ENCODE measurements at places on chromosomes 1 and 21.

- no peak for DNase-seq
These were observed 101.3 kb upstream of the ZBTB40 start for GRCh38 chr1:22350171-22350923.

DNA sequence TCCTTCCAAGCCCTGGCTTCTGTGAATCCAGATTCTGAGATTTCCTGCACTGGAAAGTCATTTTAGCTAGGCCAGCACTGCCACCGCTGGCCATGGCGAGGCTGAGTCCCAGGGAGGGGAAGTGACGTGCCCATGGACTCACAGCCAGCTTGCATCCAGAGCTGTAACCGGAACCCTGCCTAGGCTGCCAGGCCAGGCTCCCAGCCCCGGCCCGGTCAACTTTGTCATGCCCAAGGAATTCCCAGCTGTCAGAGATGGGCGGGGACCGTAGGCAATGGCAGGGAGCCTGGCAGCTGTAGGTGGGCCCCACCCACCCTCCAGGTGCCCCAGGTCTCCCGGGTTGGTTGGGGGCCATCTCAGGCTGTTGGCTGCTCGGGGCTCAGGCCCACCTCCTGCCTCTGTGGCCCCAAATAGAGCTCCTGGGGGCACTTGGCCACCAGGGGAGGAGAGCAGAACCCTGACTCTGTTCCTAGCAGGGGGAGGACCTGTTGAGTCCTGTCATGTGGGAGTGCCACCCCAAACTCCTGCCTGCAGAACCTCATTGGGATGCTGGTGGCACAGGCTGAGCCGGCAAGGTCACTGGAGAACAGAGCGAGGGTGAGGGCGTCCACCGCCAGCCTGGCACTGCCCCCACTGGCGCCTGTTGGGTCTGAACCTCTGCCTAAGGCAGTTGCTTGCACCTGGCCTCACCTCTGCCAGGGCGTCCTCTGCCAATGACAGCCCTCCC lies 57.8 kb downstream of the FOXO6 start:
- DNase-seq: no peak

GRCh38 chr1:205445646-205445935 lies 10.3 kb downstream of the BLACAT1 start:
- no peak for DNase-seq

- DNase-seq: no peak
These were observed 15.3 kb downstream of the CFAP74 start for GRCh38 chr1:1988061-1988945.

- no peak for DNase-seq
These were observed 3.6 kb downstream of the TFF1 start for GRCh38 chr21:42362700-42363099.

- peak; percentile 78 for DNase-seq
These were observed 1.3 kb downstream of the PIGV start for GRCh38 chr1:26788836-26789611.

GRCh38 chr1:116817582-116818064 lies 63.4 kb downstream of the CD2 start:
- peak; percentile 80 for DNase-seq

- no peak for DNase-seq
These were observed 14.7 kb upstream of the AQP10 start for GRCh38 chr1:154306151-154306550.

GRCh38 chr1:43659212-43660166 lies 9.5 kb downstream of the KDM4A start:
- DNase-seq: no peak

GRCh38 chr1:234683861-234684632 lies 74.1 kb upstream of the IRF2BP2 start:
- DNase-seq: no peak

DNA sequence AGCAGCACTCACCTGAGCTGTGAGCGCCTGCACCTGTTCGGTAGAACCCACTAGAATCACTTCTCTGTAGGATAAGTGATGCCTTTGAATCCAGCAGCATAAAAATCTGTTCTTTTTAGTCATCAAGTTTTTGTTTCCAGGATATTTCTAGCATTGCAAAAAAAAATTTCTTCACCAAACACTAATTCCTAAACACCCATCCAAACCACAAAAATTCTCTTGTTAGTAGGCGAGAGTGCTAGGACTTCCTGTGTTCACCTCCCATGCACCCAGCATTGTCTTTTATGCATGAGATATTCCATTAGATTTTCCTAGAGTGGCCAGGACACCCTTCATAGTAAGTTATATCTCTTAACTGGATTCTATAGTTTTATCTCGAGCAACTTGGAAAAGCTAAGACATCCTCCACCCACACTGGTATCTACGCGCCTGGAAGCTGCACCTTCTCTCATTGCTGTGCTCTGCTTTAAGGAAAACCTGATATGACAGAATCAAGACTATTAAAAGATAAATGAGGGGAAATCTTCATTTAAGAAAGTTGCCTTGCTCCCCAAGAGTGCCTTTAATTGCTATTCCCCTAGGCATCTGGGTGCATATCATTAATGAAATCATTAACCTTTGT lies 12.3 kb downstream of the SERTAD4 start:
- DNase-seq: no peak

- DNase-seq: no peak
These were observed 50.9 kb downstream of the SLC44A3 start for GRCh38 chr1:94871031-94871430.

DNA sequence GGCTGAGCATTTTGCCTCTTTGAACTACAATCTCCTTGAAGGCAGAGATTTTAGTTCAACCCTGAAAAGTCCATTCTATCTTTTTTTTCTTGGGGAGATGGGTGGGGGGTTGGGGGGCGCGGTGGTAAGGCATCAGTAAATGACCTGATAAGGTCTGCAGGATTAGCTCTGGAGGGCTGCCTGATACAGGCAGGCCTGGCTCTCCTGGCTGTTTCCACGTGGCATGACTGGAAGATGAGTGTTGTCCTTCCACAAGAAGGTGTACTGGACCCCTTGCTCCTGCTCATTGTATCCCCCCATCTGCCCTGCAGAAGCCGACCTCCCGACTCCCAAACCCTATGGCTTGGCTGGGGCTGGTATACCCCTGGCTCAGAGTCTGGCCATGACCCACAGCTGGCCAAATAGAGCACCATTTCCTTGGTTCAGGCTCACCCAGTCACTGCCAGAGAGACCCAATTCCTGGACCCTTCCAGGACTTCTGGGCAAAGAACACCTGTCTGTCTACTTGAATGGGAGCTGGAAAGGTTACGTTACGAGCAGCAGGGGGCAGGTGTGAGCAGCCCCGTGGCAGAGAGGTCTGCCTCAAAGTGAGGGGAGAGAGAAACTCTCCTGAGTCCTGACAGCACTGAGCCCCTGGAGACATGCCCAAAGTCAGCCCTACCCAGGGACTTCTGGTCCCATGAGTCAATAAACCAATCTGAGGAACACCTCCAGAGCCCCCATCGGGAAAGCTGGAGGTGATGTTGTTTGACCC lies 17.0 kb downstream of the DHRS3 start:
- peak; percentile 71 for DNase-seq

GRCh38 chr1:111882986-111883560 lies 106.4 kb downstream of the KCND3 start:
- DNase-seq: no peak

- DNase-seq: no peak
These were observed 1.2 kb downstream of the SARS1 start for GRCh38 chr1:109214695-109215623.

- peak; percentile 62 for DNase-seq
These were observed at the start of gene MARK1 for GRCh38 chr1:220527908-220528678. MARK1 (plus strand) TSS chr1:220528136; CDS start chr1:220528823, 687 bp downstream.

DNA sequence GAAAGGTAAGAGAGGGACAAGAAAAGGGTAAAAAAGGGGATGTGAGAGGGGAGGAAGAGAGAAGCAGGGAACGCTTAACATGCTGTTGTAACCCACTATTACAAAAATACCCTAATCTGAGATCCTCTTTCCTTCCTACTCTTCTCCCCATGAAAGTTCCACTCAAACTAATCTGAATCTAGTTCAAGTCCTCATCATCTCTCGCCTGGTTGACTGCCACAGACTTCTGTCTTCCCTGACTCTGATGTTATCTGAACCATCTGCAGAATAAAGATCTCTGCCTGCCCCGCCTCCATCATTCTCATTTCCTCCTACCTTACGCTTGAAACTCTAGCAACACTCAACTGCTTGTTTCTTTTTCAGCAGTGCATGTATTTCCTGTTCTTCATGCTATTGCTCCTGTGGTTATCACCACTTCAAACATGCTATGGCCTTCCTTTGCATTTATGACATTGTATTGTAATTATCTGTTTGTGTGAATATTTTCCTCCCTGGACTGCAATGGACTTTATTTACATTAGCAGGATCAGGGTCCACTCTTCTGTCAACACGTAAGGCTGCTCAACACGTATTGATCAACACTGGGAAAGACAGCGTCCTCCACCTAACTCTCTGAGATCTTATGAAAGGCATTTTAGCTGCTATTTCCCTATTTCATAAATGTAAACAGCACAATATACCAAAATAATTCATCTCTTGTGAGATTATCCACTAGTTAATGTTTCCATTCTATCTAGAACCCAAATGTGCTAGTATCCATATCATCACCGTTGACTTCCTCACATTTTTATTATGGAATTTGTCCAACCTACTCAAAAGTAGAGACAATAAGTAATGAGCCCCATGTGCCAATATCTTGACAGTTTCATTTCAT lies 215.5 kb upstream of the USP25 start:
- DNase-seq: no peak

DNA sequence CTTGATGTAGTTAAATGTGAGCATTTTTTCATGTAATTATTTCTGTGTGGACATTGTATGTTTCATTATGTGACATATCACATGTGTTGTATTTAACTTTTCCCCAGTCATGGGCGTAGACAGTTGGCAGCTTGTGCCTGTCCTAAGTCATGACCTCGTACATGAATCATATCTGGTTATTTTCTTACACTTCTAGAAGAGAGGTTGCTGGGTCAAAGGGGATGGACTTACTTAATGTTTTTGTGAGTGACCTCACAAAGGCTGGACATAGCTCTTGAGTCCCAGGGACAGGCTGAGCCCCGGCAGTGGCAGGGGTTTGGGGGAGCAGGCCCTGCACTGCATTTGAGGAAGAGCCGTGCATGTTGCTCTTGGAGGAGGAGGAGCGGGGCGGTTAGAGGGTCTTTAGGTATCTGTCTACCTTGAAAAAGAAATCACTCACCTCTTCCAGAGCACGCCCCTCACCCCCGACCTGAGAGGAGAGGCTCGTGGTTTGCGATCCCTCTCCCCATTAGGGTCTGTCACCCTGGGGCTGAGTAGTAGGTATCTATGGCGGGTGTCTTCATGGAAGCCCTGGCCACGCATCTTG lies 16.4 kb downstream of the IFNGR2 start:
- DNase-seq: no peak

- no peak for DNase-seq
These were observed 109.9 kb upstream of the CXADR start for GRCh38 chr21:17402937-17403336.

GRCh38 chr1:197306381-197307062 lies 38.5 kb downstream of the CRB1 start:
- DNase-seq: no peak

DNA sequence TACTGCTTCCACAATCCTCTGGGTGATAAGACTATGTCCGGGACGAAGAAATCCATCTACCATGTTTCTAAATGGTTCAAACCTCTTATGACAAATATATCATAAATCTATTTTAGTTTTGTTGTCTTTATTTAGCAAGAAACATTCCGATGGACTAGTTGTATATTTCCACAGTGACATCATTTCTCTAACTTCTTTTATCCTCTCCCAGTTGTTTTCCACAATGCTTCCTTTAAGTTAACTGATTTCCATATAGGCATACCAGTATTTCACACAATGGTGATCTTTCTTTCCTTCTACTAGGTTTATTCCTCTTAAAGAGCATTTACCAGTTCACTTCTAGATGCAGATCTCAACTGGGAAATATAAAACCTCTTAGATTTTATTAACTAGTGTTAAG lies 44.8 kb downstream of the USP1 start:
- DNase-seq: no peak

GRCh38 chr1:212470059-212470458 lies 37.3 kb downstream of the NENF start:
- DNase-seq: no peak

- no peak for DNase-seq
These were observed 61.2 kb downstream of the CACHD1 start for GRCh38 chr1:64530969-64531692.

GRCh38 chr1:68454534-68454933 lies 4.8 kb upstream of the RPE65 start:
- DNase-seq: no peak

DNA sequence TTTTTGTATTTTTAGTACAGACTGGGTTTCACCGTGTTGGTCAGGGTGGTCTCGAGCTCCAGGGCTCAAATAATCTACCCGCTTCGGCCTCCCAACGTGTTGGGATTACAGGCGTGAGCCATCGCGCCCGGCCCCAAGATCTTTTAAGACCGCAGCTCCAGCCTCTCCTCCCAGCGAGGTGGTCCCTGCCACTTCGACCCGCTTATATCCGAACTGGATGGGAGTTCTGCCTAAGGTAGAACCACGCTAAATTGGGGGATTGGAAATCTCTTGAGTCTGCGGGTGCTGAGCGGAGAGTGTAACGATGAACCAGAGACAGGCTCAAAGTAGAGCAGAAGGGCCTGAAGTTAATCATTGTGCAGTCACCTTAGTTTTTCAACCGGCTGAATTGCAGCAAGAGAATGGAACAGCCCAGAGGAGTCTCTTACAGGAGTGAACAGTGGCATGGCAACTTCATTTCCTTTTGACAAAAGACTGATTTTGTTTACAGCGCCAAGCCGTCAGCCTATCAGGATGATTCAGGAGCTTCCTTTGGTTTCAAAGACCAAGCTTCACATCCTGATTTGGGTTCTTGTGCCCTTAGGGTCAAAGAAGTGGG lies 726 bp upstream of the CYB5R1 start:
- DNase-seq: peak; percentile 18

- no peak for DNase-seq
These were observed 21.6 kb downstream of the C2CD2 start for GRCh38 chr21:41932191-41932575.

DNA sequence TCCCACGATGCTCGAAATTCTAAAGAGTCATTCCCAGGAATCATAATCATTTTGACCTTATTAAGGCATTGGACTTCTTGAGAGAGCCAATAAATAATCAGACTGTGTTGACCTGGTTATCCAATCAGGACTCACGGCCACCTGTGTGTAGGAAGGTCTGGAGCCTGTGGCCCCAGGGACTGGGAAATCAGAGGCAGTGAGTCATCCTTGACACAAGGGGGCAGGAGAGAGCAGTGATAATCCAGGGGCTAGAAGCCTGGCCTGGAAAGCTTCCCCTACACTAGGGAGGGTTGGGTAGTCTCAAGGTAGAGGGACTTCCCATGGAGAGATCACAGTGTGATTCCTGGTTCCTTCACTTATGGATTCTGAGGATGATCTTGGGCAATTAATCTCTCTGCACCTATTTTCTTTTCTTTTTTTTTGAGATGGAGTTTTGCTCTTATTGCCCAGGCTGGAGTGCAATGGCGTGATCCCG lies 4.7 kb downstream of the MR1 start:
- DNase-seq: peak; percentile 68

GRCh38 chr1:62395291-62395690 lies 41.6 kb upstream of the USP1 start:
- DNase-seq: no peak
